Ovary (tissue), 10 donors: ENCODE measurements at places on chromosomes 4 and X.

DNA sequence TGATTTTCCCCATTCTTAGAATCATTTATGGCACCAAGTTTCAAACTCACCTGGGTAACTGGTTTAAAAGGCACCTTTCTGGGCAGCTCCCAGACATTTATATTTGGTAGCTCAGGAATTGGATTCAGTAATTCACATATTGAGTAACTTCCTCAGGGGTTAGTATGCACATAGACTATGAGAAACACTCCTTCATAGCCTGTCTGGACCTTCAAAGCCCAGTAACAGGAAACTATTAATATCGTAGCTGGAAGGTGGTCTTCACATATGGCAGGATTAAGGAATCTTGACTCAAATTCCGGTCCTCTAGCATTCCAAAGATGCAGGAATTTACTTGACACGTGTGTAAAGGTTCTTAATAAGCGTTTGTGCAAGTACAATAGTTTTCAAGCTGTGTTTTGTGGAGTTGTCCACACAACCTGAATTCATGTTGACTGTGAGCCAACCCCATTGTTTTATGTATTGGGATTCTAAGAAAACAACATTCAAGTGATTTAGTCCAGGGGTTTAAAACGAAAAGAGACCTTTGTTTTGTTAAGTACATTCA lies 78.4 kb downstream of the PLS3 start:
- no peak for DNase-seq

DNA sequence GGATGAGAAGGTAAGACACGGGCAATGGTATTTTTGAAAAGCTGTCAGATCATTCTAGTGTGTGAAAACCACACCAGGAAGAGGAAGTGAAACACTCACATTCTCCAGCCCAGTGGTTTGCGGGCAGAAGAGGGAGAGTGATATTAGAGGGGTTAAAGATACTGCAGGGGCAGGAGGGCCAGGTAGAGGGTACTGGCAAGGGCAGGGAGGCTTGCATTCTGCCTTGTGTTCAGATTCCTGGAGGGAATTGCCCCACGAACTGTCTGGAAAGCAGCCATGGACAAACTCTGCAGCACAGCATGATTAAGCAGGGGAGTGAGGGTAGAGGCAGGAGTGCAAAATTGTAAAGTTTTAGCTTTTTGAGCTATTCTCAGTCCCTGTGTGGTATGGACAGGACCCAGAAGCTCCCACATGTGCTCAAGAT lies 30.9 kb downstream of the NIPAL1 start:
- no peak for DNase-seq

GRCh38 chrX:129736491-129736890 lies 2.3 kb upstream of the XPNPEP2 start:
- DNase-seq: no peak

- no peak for DNase-seq
Measured at GRCh38 chrX:23114241-23114640, 114.5 kb downstream of the DDX53 start.

DNA sequence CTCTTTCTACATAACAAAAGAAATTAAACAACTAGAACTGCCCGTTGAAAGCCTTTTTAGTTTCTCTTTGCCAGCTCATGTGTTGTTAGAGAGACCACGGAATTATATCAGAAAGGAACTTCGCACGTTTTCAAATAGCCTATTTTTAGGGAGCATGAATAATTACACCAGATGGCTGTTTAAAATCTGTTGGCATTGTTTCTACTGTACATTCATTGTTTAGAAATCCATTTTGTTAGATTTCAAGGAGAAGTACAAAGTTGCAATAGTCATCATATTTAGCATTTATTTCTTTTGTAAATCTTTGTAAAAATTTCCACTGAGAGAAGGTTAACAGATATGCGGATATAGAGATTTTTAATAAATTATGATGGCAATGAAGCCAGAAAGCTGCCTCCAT lies 403.0 kb upstream of the HS3ST1 start:
- DNase-seq: no peak

GRCh38 chr4:141909541-141909940 lies 273.2 kb downstream of the IL15 start:
- DNase-seq: no peak

- no peak for DNase-seq
Measured at GRCh38 chrX:122055979-122056715, 1008.7 kb downstream of the GLUD2 start.

DNA sequence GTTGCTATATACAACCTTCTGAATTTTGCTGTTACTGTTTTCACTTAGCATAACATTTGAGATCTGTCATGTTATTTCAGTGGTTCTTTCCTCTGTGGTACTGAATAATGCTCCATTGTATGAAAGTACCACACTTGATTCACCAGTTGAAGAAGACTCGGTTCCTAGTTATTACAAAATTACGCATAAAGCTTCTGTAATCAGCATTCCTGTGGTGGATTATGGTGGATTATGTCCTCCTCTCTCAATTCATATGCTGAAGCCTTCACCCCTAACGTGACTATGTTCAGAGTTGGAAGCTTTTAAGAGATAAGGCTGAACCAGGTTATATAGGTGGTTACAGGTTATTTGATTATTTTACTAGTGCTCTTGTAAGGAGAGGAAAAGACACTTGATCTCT lies 2143.5 kb upstream of the AGA start:
- DNase-seq: no peak

- no peak for DNase-seq
Measured at GRCh38 chr4:162038112-162038511, 125.7 kb downstream of the FSTL5 start.

- DNase-seq: no peak
Measured at GRCh38 chr4:114364857-114365256, 233.8 kb upstream of the UGT8 start.

- no peak for DNase-seq
Measured at GRCh38 chr4:32436816-32437215, 1716.6 kb downstream of the PCDH7 start.

- no peak for DNase-seq
Measured at GRCh38 chr4:114535725-114536124, 62.9 kb upstream of the UGT8 start.

- DNase-seq: no peak
Measured at GRCh38 chr4:79439489-79439888, 31.5 kb upstream of the GK2 start.

- no peak for DNase-seq
Measured at GRCh38 chr4:174423257-174423944, 98.9 kb downstream of the HPGD start.

- no peak for DNase-seq
Measured at GRCh38 chr4:175772170-175772705, 39.8 kb downstream of the GPM6A start.

DNA sequence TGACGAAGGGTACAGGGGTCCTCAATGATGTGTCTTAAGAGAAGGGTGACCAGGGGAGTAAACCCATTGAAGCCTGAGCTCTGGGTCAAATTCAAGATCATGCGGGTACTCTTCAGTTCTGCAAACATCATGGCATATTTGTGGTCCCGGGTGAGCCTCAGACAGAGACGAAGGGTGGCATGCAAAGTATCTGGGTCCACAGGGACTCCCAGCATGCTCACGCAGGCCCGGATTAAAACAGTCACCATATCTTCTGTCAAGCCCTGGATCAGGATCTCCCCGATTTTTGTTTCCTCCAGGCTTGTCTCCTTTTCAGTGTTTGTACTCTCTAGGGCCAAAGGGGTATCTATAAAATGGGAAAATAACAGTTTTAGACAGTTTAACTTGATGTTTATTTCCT lies 102.9 kb downstream of the HUWE1 start:
- no peak for DNase-seq

GRCh38 chr4:77911842-77912450 lies 49.3 kb downstream of the MRPL1 start:
- no peak for DNase-seq

DNA sequence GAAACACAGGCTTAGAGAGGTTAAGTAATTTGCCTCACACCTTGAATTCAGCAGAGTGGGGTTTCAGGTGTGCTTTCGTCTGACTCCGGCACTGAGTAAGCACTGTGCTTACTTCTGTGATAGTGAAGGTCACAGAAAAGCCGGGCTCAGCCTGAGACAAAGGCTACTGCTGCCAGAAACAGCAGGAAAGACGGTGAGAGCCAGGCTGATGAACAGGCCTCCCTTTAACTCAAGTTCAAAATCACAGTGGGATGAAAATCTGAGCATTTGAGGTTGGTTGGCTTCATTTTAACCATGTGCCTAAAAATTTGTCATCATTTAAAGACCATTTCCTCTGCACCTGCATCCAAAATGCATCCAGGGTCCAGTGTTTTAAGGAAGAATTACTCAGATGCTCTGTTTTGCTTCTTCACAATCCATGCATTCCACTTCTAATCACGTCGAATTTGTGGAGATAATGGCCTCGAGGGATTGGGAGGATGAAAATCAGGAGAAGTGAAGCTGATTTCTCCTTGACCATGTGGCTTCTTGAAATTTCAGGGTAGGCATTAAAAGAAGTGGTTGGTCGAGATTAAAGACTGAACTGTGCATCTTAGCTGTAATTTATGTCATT lies 121.2 kb upstream of the LNX1 start:
- no peak for DNase-seq

DNA sequence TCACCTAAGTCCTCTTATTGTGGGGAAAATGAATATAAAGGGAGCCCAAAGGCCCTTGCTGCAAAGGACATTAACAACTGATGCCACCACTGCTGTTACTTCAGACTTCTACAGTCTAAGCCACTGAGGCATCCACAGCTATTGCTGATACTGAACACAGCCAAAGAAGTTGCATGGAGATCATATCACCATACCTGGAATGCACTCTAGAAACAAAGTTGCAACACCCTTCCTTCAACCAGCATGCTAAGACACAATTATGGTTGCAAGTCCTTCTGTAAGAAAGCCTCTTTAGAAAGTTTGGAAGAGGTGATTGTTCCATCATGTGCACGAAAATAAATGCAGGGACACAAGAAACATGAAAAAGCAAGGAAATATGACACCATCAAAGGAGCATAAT lies 105.7 kb upstream of the SH3RF1 start:
- DNase-seq: no peak

- DNase-seq: no peak
Measured at GRCh38 chrX:134691453-134691852, 33.2 kb upstream of the PLAC1 start.

- no peak for DNase-seq
Measured at GRCh38 chr4:98026362-98026761, 116.9 kb downstream of the STPG2 start.

DNA sequence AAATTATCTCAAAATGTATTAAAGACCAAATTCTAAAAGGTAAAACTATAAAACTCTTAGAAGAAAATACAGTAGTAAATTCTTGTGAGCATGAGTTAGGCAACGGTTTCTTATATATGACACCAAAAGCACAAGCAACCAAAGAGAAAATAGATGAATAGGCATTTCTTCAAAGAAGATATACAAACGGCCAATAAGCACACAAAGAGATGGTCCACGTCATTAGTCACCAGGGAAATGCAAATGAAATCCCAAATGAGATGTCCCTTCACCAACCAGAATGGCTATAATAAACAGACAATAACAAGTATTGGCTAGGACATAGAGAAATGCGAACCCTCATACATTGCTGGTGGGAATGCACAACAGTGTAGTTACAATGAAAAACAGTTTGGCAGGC lies 44.6 kb downstream of the RAB33A start:
- DNase-seq: no peak

DNA sequence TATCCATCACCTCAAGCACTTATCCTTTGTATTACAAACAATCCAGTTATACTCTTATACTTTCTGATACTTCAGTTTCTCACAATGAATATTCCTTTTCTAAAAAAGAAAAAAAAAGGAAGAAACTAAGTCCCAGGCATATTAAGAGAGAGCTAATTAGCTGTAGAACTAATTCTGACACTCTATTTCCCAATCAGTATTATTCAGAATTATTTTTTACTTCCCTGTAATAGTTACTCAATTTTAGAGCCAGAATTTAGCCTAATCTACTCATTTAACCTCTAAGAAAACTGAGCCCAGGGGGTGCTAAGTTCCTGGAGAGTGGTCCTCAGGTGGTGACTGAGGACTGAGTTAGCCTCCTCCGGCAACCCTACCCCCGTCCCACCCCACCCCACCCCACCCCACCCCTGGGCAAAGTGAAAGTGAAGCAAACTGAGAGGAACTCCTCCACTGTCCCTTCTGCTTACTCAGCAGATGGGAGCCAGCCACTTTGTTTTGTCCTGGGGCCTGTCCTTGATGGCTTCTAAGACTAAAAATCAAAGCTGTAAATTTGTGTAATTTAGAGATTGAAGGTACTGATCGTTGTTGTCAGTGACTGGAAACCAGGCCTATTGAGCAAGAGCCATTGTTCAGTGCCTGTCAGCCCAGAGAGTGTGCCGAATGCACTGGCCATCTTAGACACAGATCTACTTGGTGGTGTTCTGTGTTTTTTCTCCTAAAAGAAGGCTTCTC lies 162.1 kb downstream of the CBR4 start:
- DNase-seq: no peak

DNA sequence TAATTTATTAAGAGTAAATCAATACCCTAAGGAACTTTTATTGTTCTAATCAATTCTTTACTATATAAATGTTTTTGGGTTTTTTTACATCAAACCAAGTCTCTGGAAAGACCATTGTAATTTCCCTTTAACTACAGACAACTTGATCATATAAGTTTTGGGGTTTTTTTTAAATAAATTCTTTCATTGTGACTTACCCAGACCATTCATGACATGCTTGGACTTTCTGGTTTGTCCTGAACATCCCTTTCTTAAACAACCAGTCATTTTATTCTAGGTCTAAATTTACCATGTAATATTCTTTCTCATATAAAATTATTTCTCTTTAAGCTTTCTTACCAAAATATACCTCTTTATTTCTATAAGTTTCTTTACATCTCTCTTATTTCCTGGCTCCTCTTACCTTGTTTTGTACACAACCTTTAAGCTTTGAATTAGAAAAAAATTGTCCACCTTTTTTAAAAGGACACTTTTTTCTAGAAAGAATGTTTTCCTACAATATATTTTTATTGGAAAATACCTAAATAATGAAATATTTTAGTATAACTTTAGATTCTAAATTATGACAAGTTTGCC lies 8.4 kb downstream of the CNGA1 start:
- no peak for DNase-seq

DNA sequence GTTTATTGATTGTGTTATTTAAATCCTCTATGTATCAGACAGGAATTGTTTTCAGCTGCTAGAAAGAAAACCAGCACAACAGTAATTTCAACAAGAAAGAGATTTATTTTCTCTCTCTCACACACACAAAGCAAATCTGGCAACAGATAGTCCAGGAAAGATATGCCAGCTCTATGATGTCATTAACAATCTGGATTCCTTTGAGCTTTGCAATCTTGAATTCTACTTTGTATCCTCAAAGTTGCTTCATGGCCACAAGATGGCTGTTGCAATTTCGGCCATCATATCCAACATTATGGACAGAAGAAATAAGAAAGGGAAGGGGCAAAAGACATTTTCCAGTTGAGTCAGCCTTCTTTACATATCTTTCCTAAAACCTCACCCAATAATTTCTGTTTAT lies 19.8 kb upstream of the FMR1 start:
- no peak for DNase-seq

GRCh38 chr4:80231180-80231579 lies 33.9 kb downstream of the PRDM8 start:
- no peak for DNase-seq

GRCh38 chr4:120025516-120025915 lies 41.1 kb downstream of the MAD2L1 start:
- DNase-seq: no peak
